ENCODE measurements at places on chromosomes 7 and 10.

GRCh38 chr7:90850066-90850465, 253.9 kb downstream of the CDK14 start:
- no peak for DNase-seq

DNA sequence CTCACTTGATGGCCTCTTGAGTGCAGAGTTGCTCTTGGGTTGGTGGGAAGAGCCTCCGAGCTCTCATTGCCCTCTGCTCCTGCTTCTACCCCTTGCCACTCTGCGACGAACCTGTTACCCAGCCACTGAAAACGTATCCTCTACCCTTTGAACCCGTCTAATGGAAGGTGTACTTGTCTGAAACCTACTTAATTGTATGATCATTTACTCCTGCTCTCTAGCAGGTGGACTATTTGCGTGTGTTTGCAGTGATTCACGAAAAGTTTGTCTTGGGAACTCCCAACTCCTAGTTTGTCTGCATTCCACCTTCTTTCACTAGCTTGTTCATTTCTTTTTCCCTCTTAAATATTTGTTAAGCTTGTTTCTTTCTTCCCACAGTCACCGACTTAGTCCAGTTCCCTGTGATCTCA, 503 bp downstream of the CROT start:
- no peak for DNase-seq

DNA sequence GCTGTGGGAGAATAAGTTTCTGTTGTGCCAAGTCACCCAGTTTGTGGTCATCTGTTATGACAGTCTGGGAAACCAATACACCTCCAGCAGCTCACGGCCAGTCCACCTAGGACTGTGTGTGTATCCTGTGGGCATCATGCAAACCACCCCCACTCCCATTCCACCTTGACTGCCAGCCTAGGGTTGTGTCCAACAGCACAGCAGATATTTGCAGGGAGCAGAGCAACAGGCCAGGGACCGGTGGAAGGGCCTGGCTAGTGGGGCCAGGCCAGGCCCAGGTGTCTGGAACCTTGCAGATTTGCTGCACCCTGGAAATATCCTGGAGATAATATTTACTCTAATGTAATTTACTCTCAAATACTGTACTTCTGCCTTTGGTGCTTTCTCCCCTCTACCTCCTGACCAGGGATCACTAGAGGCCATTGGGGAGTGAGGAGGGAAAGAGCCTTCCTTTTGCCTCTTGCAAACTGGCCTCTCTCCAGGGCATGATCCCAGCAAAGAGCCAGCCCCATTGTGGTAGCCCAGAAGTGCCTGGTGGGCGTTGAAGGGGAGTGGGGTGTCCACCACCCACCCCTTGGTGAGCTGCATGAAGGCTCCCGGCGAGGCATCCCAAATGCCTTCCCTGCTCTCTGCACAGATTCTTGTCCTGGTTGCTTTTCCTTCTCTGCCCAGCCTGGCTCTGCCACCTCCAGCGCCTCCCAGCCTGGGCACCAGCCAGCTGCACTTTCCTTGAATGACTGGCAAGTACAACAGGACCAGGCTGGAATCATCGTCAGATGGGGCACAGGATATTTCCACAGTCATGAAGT, 15.2 kb upstream of the TPST1 start:
- DNase-seq, result no peak

- DNase-seq, result no peak
Measured at GRCh38 chr10:60708666-60709065, 69.6 kb upstream of the CDK1 start.

- no peak for DNase-seq
Measured at GRCh38 chr7:22598318-22598920, 98.4 kb upstream of the STEAP1B start.

- peak; percentile 79 for DNase-seq
Measured at GRCh38 chr7:5448378-5449037, 24.9 kb upstream of the TNRC18 start.

DNA sequence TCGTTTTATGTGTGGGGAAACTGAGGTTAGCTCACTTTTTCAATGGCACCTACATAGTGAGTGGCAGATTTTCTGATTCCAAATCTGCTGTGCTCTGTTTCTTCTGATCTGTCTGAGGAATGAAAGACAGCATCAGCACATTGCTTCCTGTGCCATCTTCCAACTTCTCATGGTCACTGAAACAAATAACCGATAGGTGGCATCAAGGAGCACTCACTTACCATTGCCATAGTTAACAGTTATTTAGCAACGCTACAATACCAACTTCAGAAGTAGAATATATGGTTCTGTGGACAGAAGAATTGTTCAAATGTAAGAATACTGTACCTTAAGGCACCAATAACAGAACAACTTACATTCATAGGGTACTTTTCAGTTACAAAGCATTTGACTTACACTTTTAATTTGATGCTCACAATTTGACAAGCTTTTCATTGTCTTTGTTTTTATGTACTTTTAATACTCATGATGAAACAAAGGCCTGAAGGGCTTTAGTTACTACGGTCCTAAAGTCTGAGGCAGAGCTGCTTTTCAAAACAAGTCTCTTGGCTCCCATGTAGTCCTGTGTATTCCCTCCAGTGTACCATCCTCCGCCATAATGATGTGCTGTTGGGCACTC, 228.9 kb upstream of the TCF7L2 start:
- peak; percentile 72 for DNase-seq

- DNase-seq, result no peak
Measured at GRCh38 chr10:115980470-115980869, 292.5 kb downstream of the GFRA1 start.

GRCh38 chr10:28295336-28295735, 7.5 kb downstream of the MPP7 start:
- DNase-seq, result no peak

DNA sequence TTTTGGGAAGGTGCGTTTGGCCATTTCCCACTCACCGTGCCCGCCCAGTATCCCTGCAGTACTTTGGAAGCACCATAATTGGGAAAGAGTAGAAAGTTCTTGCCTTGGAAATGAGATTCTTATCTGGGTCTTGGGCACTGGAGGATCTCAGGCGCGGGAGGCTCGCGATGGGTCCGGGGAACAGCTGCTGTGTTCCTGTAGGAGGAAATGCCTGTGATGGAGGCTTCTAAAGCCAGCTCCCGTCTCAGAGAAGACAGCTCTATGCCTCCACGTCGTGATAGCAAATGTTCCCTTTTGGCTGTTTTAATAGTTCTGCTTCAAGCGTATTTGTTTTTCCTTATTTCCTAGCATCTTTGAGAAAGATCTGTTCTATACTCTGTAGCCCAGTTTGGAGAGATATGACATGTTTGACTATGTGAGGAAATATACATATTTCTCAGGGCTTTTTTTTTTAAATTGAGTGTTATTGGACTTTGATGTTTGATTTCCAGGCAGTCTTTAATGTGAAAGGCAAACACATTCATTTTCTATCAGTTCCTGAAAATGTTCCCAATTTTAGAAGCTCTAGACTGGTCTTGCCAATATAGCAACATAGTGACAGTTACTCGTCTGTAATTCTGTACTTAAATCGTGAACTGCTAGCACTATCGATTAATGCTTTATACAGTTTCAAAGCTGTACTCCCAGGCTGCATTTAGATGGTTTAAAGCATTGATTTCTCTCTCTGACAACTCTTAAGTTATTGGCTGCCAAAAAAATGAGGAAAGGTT, 280.8 kb downstream of the DPP6 start:
- DNase-seq, result no peak

- DNase-seq, result no peak
Measured at GRCh38 chr10:69807122-69807521, 5.4 kb downstream of the COL13A1 start.

DNA sequence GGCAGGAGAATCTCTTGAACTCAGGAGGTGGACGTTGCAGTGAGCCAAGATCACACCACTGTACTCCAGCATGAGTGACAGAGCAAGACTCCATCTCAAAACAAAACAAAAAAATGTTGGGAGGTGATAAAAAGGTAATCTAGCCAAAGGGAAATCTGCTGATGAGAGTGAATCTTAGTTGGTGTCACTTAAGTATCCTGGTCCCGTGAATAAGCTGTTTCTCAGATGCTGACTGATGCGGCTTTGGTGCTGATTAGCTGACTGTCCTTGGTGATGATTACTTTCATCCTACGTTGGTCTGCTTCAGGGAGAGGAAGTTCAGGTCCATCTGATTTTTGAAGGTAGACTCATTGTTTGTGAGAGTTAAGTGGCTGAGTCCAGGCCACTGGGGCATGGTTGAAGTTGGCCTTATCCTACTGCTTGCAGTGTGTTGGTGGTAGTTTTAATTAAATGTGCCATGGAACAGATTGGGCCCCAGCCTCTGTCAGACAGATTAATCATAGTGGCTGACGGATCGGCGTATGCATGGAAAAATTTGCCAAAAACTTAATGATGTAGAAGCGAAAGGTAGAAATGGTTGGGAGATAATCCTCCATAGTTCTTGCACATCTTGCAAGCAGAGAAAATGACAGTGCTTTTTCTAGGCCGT, 17.4 kb upstream of the TMEM236 start:
- DNase-seq, result no peak

DNA sequence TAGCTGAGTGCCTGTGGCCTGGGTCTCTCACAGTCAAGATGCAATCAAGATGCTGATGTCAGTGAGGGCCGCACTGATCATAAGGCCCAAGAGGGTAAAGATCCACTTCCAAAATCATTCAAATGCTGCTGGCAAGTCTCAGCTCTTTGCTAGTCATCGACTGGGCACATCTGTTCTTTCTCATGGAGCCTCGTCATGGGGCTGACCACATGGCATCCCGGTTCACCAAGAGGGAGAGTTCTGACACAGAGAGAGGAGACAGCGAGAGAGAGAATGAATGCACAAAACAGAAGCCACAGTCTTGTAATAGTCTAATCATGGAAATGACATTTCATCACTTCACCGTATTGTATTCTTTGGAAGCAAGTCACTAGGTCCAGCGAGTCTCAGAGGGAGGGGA, 1067.5 kb upstream of the C7orf33 start:
- DNase-seq, result no peak

DNA sequence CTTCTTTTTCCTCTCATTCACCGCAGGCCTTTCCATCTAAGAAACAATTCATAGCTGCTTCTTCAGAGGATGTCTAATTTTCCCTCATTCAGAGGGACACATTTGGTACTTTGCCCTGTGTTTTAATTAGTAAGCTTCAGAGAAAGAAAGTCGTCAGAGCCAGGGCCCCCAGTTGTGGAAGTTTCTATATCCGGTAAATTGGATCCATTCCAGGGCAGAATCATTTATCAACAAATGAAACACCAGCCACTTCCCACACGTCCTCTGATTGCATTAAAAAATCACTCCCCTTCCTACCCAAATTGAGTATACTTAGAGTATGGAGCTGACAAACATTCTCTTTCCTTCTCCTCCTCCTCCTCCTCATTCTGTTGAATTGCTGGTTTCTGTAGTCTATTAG, 205.8 kb upstream of the HDAC9 start:
- no peak for DNase-seq

DNA sequence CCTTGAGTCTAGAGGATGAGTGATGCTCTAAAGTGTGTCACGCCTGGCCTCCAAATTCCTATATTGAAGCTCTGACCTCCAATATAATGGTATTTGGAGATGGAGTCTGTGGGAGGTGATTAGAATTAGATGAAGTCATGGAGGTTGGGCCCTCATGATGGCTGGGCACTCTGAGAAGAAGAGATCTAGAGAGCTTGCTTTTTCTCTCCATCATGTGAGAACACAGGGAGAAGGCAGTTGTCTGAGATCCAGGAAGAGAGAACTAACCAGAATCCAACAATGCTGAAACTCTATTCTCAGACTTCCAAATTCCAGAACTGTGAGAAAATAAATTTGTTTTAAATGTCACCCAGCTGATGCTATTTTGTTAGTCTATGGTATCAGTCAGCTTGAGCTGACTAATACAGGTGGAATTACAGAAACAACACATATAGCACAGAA, 15.1 kb downstream of the RNF216 start:
- DNase-seq, result no peak

DNA sequence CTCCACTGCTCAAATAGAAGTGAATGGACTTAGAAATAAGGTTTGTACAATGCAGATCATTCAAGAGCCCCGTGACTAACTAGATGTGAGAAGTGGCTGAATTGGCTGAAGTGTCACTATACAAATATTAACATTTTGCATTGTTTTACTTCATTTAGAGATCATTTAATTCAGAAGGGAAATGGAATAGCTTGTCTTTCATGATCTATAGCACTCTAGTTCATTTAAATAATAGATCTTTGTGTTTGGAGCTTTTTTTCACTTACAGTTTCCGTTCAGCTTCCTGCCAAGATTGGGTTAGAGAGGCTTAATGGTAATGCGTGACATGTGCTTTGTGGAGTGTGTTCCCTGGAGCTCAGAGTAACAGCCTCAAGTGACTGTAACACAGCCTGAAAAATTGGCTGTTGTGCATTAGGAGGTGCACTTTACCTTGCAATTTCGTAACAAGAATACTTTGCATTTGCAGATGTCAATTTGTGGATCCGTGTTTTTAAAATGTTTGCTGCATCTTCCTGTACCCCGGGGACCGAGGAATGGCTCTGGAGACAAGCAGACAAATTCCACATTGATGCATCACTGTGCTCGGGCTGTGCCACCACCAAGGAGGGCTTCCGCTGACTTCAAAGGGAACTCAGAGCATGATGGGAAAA, 170.3 kb downstream of the NRP1 start:
- no peak for DNase-seq

All from GM23338 (cell line).